ENCODE measurements at places on chromosomes 7 and 10.

GRCh38 chr10:80268938-80269588 is 20.4 kb downstream of the MAT1A start:
- DNase-seq, result no peak

- no peak for DNase-seq
Observed at GRCh38 chr7:90654718-90655427, 58.8 kb downstream of the CDK14 start.

- no peak for DNase-seq
Observed at GRCh38 chr7:21948887-21949540, 3.3 kb upstream of the CDCA7L start.

DNA sequence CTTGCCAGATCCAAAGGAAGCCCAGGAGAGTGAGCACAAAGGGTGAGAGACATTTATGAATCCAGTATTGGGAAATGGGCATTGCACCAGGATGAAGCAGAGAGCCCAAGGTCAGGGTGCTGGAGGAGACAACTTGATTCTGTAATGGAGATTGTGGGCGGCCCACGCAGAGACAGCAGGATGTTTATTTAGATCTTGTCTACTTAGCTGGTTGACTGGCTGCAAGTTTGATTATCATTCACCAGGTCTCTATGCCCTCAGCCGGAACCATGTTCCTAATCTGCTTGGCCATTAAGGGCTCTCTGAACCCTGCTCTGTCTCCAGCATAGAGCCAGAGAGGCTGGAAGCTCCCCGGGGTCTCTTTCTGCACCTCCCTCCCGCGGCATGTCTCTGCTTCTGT is 188.7 kb downstream of the PLXNA4 start:
- no peak for DNase-seq

- DNase-seq, result no peak
Observed at GRCh38 chr10:125201108-125201524, 40.8 kb upstream of the CTBP2 start.

All from left lung (tissue), 14 donors.